Foreskin keratinocyte (primary cell): ENCODE measurements at places on chromosomes 1 and 21. TPM values are rescaled to one million over a fixed set of nuclear protein-coding genes. Genes with fewer than 3 reads are reported as not detected.

The KCNA2 gene
- polyA plus RNA-seq, result not detected in 2 replicates

The S100A8 gene
- polyA plus RNA-seq, result 5.5 and 6.2 TPM in 2 replicates

The FMO2 gene
- polyA plus RNA-seq, result not detected in 2 replicates

The NUF2 gene
- 14.4 and 20.8 TPM in 2 replicates for polyA plus RNA-seq

The TNFRSF9 gene
- 0.01 TPM in 1 of 2 replicates, not detected in the other for polyA plus RNA-seq

The ZNF362 gene
- polyA plus RNA-seq, result 7.1 and 7.3 TPM in 2 replicates

The CLCA2 gene
- polyA plus RNA-seq, result 46.6 and 55.4 TPM in 2 replicates
